PC-3 (cell line): ENCODE measurements at places on chromosomes 12 and 14. TPM values are rescaled to one million over a fixed set of nuclear protein-coding genes. Genes with fewer than 3 reads are reported as not detected.

DNA sequence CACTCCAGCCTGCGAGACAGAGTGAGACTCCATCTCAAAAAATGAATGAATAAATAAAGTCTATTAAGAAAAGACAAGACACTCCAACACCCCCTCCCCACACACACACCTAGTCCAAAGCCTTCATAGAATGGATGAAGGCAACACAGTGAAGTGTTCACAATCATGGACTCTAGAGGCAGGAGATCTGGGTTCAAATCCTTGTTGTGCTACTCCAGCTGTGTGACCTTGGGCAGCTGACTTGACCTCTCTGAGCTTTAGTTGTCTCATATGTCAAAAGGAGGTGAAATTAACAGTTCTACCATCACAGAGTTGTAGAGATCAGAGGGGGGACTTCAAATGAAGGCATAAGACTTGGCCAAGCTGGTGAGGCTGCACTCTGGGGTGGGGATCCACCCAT, 95.8 kb upstream of the MAP1LC3B2 start:
- DNase-seq = no peak

DNA sequence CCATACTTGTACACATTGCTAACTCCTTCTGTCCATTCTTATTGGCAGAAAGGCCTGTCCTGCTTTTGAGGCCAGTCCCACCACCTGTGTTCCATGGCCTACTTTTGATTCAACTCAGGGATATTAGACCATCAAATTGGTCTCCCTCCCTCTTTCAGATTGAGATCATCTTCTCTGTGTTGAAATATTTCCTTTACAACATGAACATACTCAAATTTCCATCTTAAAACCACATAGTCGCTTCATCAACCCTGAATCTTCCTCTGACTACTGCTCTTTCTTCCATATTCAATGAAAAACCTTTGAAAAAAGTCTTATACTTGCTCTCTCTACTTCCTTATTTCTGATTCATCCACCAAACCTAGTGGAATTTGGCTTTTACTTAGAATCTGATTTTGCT, 34.9 kb downstream of the TRMT5 start:
- no peak for DNase-seq

PLXNC1 gene
- total RNA-seq = 0.15 TPM in 1 of 2 replicates, not detected in the other

- no peak for DNase-seq
These were observed 193.7 kb upstream of the PWP1 start for GRCh38 chr12:107491856-107492255.

DNA sequence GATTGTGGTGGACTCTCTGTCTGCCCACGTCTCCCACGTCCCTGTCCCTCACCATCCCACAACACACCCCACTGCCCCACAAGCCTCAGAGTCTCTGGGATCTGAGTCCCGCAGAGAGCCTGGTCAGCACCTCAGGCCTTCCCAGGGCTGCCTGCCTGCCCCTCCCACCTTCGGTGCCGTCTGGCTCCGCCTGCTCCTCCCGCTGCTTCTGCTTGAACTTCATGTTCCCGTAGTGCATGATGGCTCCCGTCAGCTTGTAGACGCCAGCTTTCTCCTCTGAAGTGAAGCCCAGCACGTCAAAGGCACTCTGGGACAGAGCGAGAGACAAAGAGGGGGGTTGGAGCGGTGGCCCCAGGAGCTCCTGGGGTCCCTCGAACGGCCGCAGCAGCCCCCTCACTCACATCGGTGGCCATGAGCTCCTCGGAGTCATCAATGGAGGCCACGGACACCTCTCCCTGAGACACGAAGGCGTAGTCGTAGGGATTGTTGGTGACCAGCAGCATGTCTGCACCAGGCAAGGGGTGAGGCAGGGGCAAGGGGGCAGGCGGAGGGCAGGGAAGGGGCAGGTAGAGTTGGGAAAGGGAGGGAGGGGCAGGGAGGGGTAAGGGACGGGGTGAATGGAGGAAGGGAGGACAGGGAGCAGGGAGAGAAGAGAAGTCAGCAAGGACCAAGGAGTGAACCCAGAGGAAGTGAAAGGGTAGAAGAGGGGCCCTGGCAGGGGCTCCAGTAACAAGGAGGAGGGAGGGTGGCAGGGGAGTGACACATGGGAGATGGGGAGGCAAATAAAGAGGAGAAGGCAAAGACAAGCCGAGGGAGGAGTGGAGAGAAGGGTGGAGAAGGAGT, 5.6 kb downstream of the MYH6 start:
- DNase-seq = no peak

DNA sequence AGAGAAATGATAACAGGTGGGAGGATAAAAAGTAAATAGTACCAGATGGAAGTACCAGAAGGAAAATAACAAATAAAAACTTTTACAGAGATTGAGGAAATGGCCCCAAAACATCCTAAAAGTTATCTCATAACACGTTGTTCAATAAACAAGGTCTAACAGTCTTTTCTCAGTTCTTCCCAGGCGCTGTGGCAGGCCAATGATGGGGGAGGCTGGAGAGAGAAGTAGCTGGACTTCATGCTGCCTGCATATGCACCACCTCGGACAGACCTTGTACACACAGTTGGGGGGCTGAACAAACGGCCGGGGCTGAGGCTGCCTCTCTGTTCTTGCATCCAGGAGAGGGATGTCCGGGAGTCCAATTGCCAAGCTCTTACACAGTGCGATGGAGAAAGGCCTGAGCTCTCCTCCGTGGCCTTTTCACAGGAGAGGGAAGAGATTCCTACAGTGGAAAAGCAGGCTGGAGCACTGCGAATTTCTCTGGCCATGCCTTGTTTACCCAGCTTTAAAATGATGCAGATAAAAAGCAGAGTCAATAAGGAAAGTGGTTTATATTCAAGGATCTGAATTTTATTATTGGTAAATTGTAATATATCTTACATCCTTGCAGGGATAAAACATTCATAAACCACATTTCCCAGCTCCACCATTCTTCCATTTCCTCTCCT, 109.8 kb downstream of the PHLDA1 start:
- no peak for DNase-seq

YY1 gene
- total RNA-seq = 64.1 and 88.4 TPM in 2 replicates

- no peak for DNase-seq
These were observed 3.4 kb downstream of the TAMALIN start for GRCh38 chr12:52010152-52010622.

DNA sequence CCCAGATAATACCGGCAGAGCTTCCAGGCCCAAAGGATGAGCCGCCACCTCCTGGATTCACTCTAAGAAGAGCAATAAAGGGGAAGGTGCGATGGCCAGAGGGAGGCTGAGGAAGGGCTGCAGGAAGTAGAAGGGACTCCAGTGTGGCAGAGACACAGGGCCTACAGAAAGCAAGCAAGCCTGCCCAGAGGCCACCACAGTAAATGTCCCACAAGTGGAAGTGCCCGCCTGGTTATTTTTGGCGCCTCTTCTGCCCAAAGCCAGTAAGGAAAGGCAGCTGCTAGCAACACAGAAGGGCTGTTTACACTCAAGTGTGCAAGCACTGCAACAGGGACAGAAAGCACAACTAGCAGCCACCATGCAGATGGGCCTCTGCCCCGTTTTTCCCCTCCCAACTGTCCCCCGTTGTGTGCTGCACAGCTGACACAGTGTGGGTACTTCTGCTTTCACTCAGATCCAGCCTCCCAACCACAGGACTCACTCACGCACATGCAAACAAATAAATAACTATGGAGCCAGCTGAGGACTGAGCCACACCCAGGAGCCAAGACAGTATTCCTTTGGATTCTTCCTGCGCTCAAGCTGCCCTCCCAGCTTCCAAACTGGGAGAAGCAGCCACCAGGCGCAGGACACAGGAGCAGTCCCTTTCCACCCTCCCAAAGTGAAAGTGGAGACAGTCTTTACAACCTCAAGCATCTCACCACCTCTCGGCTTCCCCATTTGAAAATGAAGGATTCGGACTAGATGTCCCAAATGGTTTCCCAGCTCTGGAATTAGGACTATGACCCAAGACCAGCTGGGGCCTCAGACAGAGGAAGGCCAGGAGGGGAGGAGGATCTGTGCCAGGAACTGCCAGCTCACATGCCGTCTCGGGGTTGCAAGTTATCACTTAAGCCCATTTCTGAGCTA, 40.0 kb upstream of the PNMA1 start:
- DNase-seq = peak; percentile 56

- no peak for DNase-seq
These were observed 73.3 kb downstream of the RASSF8 start for GRCh38 chr12:26031827-26032226.

GRCh38 chr12:66449531-66449930, 147.2 kb downstream of the HELB start:
- DNase-seq = peak; percentile 78

- no peak for DNase-seq
These were observed 15.4 kb upstream of the ZNF641 start for GRCh38 chr12:48366131-48366530.

GRCh38 chr14:71361336-71361735, 454.1 kb downstream of the PCNX1 start:
- DNase-seq = peak; percentile 70

- DNase-seq = no peak
These were observed 12.3 kb upstream of the GLT1D1 start for GRCh38 chr12:128840862-128841468.

GRCh38 chr12:68884251-68884650, 48.7 kb downstream of the CPM start:
- no peak for DNase-seq

GRCh38 chr12:40378691-40379090, 153.9 kb downstream of the LRRK2 start:
- no peak for DNase-seq

ENDOU gene
- total RNA-seq = not detected in 2 replicates

FOXG1 gene
- not detected in 2 replicates for total RNA-seq

DNA sequence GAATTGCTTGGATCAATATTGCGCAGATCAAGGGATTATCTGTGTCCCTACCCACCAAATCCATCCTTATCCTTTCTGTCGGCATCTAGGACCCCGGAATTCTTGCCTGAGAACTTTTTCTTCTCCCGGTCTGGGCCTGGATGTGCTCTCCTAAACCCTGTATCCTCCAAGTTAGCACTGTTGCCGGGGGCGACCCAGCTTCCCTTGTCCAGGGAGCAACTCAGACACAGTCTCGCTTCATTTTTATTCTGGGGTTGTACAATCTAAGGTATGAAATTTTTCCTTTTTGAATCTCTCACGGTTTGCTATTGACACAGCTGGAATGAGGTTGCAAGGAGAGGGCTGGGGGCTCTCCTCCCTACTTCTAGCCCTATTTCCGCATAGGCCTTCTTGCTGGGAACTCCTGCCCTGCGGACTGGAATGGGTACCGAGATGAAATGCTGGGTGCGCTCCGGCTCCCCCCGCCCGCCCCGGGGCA, 403 bp upstream of the PNP start:
- no peak for DNase-seq

- DNase-seq = no peak
These were observed 39.2 kb downstream of the LTBP2 start for GRCh38 chr14:74572726-74573301.

NPC2 gene
- total RNA-seq = 138 and 195 TPM in 2 replicates

TRIM9 gene
- total RNA-seq = 2.5 and 2.6 TPM in 2 replicates

GRCh38 chr12:122063694-122064024, 14.9 kb upstream of the MLXIP start:
- DNase-seq = no peak

- DNase-seq = peak; percentile 97
These were observed 17.8 kb downstream of the POMT2 start for GRCh38 chr14:77302926-77303325.

RPGRIP1 gene
- total RNA-seq = 0.33 TPM in 1 of 2 replicates, not detected in the other

CD4 gene
- total RNA-seq = 0.23 TPM in 1 of 2 replicates, not detected in the other

DNA sequence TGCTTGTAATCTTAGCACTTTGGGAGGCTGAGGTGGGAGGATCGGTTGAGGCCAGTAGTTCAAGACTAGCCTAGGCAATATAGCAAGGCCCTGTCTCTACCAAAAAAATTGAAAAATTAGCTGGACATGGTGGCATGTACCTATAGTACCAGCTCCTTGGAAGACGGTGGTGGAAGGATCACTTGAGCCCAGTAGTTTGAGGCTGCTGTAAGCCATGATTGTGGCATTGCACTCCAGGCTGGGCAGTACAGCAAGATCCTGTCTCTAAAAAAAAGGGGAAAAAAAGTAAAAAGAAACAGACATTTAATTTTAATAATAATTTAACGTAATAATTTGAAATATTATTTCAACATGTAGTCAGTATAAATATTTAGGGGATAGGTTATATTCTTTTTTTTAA, 16.1 kb downstream of the MON2 start:
- no peak for DNase-seq

ERP29 gene
- total RNA-seq = 90.2 and 97.2 TPM in 2 replicates

DNA sequence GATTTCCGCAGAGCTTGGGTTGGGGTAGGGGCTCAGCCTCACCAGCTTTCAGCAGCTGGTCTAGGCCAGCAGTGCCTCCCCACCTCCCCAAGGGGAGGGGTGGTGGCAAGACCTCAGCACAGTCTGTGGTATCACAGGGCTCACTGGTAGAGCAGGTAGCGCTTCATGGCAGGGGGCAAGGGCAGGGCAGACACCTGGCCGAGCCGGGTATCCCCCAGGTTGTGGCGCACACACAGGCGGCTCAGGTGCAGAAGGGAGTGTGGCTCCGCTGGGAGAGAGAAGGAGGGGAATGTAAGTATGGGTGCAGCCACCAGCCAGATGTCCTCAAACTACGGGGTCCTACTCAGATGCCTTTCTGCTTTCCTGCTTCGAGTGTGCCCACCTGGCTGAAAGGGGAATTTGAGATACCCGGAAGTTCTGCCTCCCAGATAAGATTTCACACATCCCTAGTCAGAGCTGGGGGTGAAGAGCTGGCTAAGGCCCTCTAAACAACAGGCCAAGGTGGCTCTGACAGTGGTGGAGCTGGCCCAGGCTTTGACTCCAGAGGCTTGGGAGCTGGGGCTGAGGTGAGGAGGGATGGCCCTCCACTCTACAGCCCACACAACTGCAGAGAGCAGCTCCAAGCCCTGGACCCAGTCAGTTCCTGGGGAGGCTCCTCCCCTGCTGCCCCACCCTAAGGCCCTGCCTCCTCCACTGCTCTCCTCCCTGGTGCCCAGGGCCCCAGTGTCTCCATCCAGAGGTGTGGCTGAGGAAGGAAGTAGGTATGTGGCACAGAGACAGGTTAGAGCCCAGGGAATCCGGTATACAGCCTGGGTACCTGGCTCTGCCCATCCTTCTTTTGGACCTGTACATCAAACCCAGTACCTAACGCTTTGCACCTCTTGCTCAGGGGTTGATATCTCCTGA, 1.8 kb downstream of the SPSB2 start:
- DNase-seq = peak; percentile 69

- no peak for DNase-seq
These were observed 970.7 kb upstream of the FBXO33 start for GRCh38 chr14:40402957-40403356.

AKAP5 gene
- total RNA-seq = 0.58 and 0.86 TPM in 2 replicates

- no peak for DNase-seq
These were observed 141.7 kb upstream of the DAAM1 start for GRCh38 chr14:59046746-59047145.

DNA sequence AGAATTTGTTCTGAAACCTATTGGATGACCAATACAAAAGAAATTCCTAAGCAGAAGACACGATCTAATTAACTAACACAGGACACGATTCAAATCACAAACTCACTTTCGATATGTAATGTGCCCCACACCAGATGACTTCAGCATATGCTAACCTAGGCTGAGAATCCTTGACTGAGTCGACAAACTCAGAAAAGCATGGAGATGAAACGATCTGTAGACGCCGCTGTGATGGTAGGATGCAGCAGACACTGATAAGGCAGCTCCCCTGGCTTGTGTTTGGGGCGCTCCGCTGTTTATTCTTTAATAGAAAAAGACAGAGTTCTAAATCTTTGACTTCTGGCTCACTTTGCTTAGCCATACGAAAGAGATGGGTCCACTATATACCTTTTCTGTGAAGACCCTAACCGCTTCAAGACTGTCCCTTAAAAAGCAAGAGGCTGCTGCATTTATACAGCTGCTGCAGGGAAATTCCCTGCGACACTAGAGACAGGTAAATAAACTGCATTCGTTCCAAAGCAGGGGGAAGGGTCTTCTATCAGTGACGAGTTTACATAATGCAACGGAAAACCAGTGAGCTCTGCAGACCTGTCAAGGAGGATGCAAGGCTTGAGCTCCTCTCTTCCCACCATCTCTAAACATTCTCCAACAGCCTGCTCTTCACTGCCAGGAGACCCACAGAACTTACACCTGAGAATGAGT, 929 bp downstream of the CHD8 start:
- DNase-seq = no peak
